Fibroblast of the aortic adventitia (primary cell): ENCODE measurements at places on chromosomes 12 and 14. TPM values are rescaled to one million over a fixed set of nuclear protein-coding genes. Genes with fewer than 3 reads are reported as not detected.
A peak's percentile ranks its signal among the peaks of the same experiment; 100 is the strongest.

The RXYLT1 gene
- 22.1 and 22.5 TPM in 2 replicates for total RNA-seq

The DPY19L2 gene
- total RNA-seq = 2.3 and 7.1 TPM in 2 replicates

DNA sequence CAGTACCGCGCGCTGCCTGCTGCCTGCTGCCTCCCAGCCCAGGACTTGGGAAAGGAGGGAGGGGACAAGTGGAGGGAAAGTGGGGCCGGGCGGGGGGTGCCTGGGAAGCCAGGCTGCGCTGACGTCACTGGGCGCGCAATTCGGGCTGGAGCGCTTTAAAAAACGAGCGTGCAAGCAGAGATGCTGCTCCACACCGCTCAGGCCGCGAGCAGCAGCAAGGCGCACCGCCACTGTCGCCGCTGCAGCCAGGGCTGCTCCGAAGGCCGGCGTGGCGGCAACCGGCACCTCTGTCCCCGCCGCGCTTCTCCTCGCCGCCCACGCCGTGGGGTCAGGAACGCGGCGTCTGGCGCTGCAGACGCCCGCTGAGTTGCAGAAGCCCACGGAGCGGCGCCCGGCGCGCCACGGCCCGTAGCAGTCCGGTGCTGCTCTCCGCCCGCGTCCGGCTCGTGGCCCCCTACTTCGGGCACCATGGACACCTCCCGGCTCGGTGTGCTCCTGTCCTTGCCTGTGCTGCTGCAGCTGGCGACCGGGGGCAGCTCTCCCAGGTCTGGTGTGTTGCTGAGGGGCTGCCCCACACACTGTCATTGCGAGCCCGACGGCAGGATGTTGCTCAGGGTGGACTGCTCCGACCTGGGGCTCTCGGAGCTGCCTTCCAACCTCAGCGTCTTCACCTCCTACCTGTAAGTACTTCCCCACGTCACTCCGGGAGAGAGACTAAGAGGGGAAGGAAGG is at the start of gene LGR5:
LGR5 (plus strand) TSS at position 186 of the 732 bp plus-strand sequence; CDS start at position 469, 283 bp downstream.
- peak; percentile 25 for DNase-seq

GRCh38 chr14:102949062-102949800 is 26.8 kb downstream of the AMN start:
- DNase-seq = no peak

DNA sequence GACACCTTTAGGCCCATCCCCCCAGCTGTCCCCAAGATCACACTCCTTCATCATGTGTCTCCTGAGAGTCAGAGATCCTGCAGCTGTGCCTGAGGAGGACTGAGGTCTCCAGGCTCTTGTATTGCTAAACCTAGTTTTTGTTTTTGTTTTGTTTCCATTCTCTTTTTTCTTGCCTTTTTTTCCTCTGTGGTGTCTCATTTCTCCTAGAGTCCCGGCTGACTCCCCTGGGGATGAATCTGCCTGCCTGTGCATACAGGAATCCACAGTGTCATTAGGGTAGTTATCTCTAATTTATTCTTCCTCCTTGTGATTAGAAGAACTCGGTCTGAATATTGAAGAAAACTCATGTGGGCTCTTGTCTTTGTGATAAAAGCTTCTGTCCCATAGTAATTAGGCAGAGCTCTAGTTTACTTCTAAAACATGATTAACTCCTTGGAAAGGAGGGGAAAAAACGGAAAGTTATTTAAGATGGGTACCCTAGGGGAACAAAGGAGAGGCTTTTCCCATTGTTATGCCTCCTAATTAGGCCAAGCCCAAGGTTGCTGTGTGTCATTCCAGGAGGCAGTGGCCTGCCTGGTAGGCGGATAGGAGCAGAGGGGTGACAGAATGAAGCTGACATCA is 343.2 kb downstream of the ZFP36L1 start:
- no peak for DNase-seq

DNA sequence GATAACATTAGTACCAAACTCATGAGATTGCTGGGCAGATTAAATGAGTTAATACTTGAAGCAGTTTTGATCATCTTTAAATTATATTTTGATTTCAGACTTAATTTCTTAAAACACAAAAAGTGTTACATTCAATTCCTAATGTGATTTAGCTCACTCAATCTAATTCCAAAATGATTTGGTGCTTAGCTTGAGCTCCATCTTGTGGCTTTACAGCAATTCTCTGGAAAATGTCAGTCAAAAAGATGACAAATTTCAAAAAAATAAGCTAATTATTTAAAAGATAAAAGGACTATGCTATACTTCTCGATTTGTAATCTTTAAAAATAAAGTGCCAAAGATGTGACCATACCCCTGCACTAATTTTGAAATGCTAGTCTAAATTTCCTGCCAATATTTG is 10.1 kb downstream of the LLPH start:
- no peak for DNase-seq

DNA sequence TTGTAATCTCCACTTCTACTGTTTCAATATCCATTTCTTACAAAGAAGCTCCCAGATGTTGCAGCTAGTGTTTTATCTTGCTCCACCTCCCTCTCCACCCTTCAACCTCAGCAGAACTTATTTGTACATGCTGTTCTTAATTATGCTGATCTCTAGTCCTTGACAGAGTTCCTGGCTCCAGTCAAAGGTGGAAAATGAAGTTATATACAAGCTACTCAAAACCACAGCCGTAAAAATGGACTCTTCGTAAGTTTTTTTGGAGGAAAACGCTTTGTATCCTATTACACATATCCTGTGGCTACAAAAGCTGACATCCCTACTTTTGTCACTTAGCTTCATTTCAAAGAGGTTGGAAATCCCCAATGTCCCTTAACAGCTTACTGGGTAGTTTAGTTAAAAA is 1.3 kb downstream of the CLEC1A start:
- no peak for DNase-seq

DNA sequence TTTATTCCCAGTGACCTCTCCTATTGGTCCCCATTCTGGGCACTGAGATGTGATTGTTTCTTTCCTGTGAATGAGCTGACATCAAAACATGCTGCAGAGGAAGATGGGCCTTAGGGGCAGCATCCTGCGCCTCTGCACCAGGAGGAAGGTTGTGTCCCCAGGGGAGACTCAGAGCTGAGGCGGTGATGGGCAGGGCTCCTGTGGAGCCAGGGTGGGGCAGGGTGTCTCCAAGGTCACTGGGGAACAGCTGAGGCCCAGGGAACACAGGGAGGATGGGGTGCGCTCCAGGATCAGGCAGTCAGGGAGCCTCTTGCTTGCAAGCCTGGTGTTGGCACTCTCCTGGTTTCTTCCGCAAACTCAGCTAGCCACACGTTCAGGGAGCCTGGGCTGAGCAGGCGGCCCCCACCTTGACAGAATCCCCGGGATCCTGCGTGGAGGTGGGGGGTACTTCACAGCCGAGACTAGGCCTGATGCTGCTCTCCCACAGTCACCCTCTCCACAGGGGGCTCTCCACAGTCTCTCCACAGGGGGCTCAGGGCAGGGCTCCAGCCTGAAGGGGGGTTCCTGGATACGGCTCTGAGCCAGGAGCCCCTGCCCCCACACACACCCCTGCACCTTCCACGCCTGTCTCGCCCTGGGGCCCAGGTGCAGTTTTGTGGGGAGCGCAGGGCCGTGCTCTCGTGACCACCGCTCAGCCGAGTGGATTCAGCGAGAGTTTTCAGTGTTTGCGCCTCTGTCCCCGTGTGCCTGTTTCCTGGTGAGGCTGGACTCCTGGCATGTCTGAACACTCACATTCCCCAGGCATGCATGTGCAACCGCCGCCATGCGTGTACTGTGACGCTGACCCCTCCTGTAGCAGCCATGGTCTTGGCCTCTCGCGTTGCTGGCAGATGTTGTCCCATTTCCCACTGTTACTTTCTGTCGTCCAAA is 264.7 kb downstream of the SEC23A start:
- DNase-seq = no peak

GRCh38 chr12:20410734-20411133 is 42.4 kb downstream of the PDE3A start:
- no peak for DNase-seq
